Non-pigmented ciliary epithelial cell (primary cell): ENCODE measurements at places on chromosomes 4 and X.

- no peak for DNase-seq
Measured at GRCh38 chr4:144901141-144901540, 196.9 kb downstream of the ANAPC10 start.

GRCh38 chrX:87525771-87526229, 8.2 kb downstream of the KLHL4 start:
- peak; percentile 43 for DNase-seq

DNA sequence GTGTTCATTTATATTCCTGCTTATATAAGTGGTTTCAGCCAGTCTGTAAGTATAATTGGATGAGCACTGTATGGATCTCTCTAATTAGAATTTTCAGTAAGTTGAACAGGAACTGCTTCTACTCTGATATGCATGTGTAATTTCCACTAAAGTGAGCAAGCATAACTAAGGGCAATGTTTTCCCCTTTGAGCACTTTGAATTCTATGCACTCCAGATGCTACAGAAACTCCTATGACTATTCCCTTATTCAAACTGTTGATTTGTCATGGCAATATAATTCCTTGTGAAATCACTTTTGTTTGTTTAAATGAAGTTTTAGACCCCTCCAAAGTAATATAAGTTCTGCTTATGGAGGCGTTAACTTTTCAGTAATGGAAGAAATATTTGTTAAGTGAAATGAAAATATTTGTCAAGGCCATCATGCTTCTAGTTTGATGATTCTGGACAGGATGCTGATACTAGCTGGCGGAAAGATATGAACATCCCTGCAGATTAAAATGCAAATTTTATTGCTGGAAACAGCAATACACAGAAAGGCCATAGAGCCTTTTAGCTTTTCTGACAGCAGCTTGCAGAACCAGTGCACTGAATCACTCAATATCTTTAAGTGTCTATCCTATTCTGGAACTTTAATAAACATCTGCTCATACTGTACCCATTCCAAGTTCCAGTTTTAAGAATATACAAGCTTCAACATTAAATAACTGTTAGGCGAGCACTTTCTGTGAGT, 1460.8 kb downstream of the RAPGEF2 start:
- no peak for DNase-seq

DNA sequence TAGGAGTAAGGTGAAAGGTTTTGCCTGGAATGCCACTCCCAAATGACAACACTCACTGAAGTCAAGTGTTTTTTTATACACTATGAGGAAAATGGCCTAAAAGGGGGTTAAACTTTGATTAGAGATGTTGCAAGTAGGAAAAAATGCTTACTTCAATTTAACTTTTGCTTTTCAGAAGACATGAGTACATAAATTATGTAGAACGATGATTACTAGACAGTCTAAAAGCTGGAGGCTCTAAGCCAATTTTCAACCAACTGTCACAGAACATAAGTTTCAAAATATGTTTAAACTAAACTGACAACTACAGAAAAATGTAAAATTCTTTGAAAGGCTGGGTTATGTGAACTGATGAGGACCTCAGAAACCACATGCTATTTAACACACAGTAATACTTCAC, 83.4 kb downstream of the SHISA3 start:
- DNase-seq, result no peak

DNA sequence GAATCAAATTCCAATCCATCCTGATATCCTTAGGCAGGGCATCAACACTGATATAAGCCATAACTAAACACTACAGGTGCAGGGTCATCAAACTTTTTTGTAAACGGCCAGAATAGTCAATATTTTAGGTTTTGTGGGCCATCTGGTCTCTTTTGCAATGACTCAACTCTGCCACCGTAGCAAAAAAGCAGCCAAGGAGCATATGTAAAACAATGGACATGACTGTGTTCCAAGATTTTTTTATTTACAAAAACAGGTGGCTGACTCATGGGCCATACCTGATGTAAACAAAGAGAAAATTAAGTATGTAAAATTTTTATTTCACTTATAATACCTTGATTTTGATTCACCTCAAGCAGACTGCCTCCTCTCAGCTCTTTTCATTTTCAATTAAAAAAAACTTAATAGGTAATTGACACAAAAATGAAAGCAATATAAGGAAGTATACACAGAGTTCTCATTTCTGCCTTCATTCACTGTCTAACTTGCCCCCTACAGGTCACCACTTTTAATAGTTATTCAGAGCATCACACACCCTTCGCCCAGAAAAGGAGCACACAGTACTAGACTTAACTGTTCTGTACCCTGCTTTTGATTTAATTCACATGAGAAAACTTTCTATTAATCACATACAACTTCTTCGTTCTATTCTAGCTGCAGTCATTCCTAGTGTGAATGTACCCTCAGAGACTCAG, 35.3 kb upstream of the GPM6B start:
- no peak for DNase-seq

DNA sequence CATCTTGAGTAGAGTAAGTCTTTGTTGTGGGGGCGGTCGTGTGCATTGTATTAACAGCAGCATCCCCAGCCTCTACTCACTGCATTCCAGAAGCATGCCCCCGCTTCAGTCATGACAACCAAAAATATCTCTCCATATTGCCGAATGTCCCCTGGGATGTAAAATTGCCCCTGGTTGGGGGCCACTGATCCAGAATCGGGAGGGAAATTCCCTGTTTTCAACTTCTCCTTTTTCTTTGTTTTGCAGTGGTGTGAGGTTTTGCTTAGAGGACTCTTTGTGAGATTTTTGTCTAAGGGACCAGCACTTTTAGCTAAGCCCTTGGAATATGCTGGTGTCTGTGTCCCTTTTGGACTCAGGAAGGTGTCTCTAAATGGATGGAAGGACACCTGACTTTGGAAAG, 3.0 kb upstream of the IL13RA1 start:
- no peak for DNase-seq

GRCh38 chr4:169144061-169144600, 126.6 kb downstream of the SH3RF1 start:
- no peak for DNase-seq

GRCh38 chrX:70960730-70961129, 29.8 kb upstream of the SLC7A3 start:
- no peak for DNase-seq

DNA sequence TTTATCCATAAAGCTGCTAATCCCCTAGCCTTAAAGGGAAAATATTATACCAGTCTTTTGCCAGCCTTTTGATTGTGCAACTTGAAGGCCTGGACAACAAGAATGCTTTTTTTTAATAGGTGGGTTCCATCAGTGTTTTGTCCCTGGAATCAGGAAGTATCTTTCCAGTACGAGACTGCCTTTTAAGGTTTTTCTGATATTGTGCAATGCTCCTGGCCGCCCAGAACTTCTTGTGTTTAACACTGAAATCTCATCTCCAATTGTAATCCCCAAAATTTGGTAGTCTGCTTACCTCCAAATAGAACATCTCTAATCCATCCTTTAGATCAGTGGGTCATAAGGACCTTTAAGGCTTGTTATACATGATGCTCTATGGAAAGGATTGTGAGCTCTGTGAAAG, 256.7 kb downstream of the NAF1 start:
- DNase-seq, result no peak

DNA sequence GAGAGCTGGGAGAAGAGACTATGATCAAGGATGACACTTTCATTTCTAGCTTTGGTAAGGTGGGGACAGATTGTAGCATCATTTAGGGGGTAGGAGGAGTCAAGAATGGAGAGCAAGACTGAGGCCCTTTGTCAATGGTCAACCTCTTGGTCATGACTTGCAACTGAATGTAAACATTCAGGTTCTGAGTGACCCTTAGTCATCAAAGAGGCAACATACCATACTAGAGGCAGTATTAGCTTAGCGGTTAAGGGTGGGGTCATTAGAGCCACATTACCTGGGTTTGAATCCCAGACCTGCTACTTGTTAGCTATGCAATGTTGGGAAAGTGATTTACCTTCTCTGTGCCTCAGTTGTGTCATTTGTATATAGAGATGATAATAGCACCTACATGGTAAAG, 76.5 kb downstream of the MED28 start:
- no peak for DNase-seq

- DNase-seq, result no peak
Measured at GRCh38 chrX:72262077-72262476, 15.0 kb downstream of the RPS4X start.

- DNase-seq, result no peak
Measured at GRCh38 chrX:48996969-48997368, 5.1 kb downstream of the GRIPAP1 start.

- DNase-seq, result no peak
Measured at GRCh38 chr4:86822136-86822535, 27.0 kb downstream of the SLC10A6 start.

DNA sequence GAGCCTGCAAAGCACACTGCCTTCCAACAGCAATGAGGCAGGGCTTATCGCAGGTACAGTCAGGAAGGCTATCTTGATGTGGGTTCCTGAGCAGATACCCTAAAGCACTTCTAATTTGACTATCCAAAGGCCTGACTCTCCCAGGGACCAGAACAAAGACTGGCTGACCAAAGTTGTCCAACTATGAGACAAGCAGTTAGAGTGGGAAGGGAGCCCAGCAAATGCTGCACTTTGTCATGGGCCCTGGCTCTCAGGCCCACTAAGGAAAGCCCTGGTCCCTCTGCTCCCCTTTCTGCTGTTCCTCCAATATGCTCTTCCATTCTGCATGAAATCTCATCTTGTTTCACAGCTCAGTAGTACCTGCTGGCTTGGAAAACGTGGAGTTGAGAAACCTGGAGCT, 391.0 kb downstream of the RAB28 start:
- no peak for DNase-seq

DNA sequence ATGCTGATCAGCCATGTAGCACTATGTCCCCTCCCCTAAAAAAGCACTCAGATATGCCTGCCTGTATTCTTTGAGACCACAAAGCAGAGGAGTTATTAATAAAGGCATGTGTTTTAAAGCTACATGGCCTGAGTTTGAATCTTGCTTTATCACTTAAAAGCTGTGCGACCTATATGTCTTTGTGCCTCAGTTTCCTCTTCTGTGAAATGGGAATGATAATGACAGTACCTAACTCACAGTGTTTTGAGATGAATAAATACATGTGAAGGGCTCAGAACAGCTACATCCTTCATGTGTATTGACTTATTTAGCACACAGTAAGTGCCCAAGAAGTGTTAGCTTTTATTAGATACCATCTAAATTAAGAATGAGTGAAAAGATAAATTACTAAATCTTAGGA, 180.0 kb downstream of the WDFY3 start:
- no peak for DNase-seq

DNA sequence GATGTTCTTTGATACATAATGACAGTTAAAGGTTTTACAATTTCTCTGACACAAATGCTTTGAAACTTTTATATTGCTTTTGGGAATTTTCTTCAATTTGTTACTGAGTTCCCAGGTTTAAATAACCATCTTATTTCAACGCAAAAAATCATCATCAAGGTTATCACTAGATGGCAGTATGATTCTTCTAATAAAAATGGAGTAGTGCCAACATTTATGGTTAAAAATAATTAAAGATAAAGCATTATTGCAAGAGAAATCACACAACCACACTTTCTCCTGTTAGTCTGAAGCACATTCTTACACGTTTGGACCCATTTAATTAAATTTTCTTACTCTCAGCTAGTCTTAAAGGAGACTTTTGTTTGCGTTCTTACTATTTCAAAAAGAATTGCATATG, 611.3 kb upstream of the CPXCR1 start:
- no peak for DNase-seq

- DNase-seq, result no peak
Measured at GRCh38 chr4:80852061-80852460, 178.4 kb upstream of the BMP3 start.

- no peak for DNase-seq
Measured at GRCh38 chrX:1165535-1166196, 46.8 kb downstream of the CRLF2 start.

DNA sequence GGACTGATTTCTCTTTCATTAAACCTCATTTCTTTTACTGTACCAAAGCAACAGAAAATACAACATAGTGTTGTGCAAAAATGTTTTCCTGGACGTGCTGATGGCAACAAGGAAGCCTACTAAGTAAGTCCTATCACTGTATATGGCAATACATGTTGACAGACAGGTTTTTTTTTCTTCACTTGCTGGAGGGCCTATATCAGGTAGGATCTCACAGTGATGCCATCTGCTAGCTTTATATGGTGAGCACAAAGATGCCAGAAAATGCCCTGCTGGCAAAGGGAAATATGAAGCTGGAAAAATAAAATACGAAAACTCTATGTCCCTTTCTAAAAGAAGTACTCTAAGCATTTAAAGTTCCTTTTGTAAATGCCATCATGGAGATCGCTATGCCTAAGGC, 119.0 kb upstream of the PDLIM3 start:
- DNase-seq, result no peak

GRCh38 chr4:121243485-121243884, 79.4 kb upstream of the TNIP3 start:
- DNase-seq, result no peak

GRCh38 chrX:105495376-105495775, 274.9 kb upstream of the TEX13A start:
- no peak for DNase-seq

GRCh38 chrX:118847676-118848075, 24.1 kb downstream of the ZCCHC12 start:
- no peak for DNase-seq

- no peak for DNase-seq
Measured at GRCh38 chrX:155632431-155633100, 19.8 kb upstream of the TMLHE start.

DNA sequence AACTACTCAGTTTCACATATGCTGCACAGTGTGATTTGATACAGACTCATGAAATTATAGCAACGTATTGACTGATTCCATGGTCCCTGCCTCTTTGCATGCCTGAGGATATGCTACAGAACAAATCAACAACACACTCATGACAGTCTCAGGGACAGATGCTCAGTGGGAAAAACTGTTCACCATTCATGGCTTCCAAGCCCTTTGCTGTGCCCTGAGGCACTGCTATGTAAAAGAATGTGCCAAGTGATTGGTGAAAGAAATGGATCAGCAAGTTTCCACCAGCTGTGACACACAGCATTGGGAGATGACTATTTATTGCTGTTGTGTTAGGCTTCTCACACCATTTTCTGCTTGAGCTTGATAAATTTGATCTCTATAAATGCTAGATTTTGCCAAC, 825.6 kb upstream of the INTU start:
- no peak for DNase-seq

- no peak for DNase-seq
Measured at GRCh38 chrX:22666441-22666840, 333.3 kb upstream of the DDX53 start.

GRCh38 chrX:117743469-117744251, 372.9 kb downstream of the KLHL13 start:
- no peak for DNase-seq
